LHCN-M2 (cell line): ENCODE measurements at places on chromosomes 3 and 15. TPM values are rescaled to one million over a fixed set of nuclear protein-coding genes. Genes with fewer than 3 reads are reported as not detected.

Gene REC114
- total RNA-seq, result not detected in 2 replicates

DNA sequence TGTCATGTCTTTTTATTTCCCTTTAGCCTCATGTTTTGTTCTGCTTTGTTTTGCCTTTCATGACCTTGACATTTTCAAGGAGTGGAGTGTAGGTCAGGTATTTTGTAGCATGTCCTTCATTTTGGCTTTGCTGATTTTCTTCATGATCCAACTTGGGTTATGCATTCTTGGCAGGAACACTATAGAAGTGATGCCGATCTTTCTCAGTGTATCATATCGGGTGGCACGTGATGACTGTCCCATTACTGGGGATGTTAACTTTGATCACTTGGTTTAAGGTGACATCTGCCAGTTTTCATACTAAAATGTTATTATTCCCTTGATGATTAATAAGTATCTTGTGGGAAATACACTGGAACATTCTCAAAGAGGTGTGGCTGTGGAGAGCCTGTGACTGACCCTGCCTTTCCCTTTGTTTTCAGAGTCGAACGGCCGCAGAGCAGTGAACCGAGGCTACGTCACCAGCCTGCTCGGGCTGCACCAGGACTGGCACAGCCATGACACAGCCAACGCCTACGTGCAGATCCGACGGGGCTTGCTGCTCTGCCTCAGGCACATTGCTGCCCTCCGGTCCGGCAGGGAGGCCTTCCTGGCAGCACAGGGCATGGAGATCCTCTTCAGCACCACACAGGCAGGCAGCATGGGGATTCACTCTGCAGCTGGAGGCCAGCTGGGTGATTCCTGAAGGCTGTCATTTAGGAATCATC is 167.7 kb downstream of the AGBL1 start:
- DNase-seq, result peak; percentile 36

Gene HRG
- total RNA-seq, result 0.06 TPM in 1 of 2 replicates, not detected in the other

Gene SPINK8
- total RNA-seq, result not detected in 2 replicates
